ENCODE measurements at places on chromosomes 11 and 22.
A peak's percentile ranks its signal among the peaks of the same experiment; 100 is the strongest.

DNA sequence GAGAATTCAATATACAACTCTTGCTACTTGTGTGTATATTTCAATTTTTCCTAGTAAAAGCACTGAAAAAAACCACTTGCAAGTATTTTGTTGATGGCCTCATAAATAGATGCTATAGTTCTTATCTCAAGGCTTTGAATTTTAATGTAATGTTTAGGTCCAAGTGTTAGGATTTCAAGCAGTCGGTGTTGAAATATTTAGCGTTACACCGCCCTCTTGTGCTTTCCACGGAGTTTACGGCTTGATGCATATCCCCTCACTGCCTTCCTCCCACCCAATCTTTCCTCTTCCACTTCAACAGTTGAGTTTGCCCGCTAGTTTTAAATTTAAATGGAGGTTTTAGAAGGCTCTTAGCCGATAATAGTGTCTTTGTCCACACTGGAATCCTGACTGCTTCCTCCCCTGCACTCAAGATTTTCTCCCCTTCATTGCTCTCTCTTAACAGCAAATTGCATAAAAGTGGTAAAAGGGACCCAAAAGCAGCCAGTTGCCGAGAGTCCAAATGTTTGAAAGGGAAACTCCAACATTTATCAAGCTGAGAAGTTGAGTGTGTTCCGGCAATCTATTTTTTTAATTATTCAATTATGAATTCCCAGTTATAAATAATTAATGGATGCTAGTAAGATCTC, 25.9 kb upstream of the HTATIP2 start:
- DNase-seq = peak; percentile 20

DNA sequence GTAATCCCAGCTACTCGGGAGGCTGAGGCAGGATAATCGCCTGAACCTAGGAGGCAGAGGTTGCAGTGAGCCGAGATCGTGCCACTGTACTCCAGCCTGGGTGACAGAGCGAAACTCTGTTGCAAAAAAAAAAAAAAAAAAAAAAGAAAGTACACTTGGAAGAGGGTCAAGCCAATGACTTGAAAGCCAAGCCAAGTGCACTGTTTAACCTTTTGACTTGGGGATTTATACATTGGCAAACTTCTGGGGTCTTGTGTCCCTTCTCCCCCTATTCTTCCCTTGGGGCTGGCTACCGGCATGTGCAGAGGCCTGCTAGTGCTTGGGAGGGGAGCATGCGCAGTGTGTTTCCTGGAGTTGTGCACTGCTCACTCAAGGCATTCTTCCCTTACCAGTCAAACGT, 14.3 kb upstream of the THRSP start:
- DNase-seq = no peak

- no peak for DNase-seq
Observed at GRCh38 chr22:39212721-39213376, 31.9 kb downstream of the PDGFB start.

DNA sequence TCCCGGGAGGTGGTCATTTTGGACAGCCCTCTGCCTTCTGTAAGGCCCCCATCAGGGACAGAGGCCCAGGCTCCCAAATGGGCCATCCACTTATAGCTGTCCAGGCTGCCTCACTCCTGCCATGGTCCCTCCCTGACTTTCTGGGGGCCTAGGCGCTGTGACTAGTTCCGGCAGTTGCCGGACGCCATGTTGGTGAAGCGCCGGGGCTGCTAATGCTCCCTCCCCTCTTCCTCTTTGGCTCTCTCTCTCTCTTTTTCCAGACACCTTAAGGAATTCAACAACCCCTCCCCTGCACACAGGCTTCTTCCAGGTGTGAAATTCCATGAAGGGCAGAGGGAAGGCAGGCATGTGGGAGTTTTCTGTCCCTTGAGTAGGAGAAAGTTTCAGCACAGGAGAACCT, 445.6 kb downstream of the SOX6 start:
- no peak for DNase-seq

DNA sequence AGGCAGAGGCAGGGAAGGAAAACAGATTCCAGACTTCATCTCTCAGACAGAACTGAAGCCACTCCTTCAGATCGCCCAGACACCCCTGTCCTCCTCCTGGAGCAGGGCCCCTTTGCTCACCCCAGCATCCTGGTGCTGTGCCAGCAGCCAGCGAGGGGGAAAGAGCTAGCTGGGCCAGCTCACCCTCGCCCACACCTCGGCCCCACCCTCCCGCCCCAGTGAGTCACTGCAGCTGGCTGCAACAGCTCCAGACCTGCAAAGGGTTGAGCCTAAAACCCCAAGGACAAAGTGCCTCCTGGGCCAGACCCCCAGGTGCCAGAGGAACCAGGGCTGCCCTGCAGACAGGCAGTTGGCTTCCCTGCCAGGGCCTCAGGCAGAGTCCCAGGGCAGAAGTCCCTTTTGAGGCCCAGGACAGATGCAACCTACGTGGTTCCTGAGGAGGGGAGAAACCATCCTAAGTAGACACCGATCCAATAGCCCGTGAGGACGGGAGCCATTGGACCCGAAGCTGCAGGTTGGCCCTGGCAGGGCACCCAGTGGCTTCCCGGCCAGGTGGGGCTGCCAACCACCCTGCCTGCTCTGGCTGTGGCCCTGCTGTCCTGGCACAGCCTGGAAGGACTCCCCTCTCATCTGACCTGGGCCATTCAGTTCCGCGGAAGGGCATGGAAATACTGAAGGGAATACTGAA, 7.2 kb downstream of the AHNAK start:
- no peak for DNase-seq

DNA sequence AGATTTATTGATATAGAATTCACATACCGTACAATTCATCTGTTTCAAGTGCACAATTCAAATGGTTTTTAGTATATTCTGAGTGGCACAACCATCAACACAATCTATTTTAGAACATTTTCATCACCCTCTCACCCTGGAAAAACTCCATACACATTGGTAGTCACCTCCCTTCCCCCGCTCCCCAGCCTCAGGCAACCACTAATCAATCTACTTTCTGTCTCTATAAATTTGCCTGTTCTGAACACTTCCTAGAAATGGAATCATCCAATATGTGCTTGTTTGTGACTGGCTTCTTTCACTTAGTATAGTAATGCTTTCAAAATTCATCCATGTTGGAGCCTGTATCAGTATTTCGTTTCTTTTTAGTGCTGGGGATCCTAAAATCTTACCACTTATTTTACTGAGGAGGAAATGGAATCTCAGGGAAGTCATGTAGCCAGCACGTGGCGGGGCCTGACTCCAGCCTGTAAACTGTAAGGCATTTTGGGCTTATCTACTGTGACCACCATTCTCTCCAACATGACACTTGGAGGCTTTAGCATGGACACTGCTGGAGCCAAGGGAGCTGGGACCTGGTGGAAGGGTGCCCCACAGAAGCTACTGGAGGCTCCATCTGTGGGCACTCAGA, 905 bp upstream of the UCP3 start:
- DNase-seq = no peak
